Progenitor cell of endocrine pancreas (in vitro differentiated cells): ENCODE measurements at places on chromosomes 4 and X.

- peak overlapping the region; percentile 92 for H3K27ac ChIP-seq
- peaks cover 35% of the 10 kb centered on the region for H3K4me1 ChIP-seq
- H3K27me3 ChIP-seq, result no peaks in the 10 kb centered on the region
- H3K36me3 ChIP-seq, result peaks cover 6% of the 10 kb centered on the region
- DNase-seq, result no peak
Observed at GRCh38 chrX:40734971-40735324, 394 bp downstream of the MED14 start.

DNA sequence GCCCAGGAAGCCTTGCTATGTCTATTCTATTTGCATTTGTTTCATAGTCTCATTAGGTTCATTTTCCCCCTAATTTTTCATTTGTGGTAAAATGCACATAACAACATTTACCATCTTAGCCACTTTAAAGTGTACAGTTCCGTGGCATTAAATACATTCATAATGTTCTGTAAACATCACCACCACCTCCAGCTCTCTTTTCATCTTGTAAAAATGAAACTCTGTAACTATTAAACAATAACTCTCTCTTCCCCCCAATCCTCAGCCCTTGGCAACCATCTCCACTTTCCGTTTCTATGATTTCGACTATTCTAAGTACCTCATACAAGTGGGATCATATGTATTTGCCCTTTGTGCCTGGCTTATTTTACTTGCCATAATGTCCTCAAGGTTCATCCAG is 19.9 kb downstream of the ARHGEF38 start:
- H3K27me3 ChIP-seq, result no peaks in the 10 kb centered on the region
- DNase-seq, result no peak
- no peaks in the 10 kb centered on the region for H3K36me3 ChIP-seq
- no peak overlapping the region for H3K27ac ChIP-seq
- peaks cover 2% of the 10 kb centered on the region for H3K4me1 ChIP-seq

GRCh38 chr4:184355111-184355604 is 119.2 kb downstream of the IRF2 start:
- H3K27ac ChIP-seq, result no peak overlapping the region
- no peak for DNase-seq
- no peaks in the 10 kb centered on the region for H3K36me3 ChIP-seq
- no peaks in the 10 kb centered on the region for H3K27me3 ChIP-seq

DNA sequence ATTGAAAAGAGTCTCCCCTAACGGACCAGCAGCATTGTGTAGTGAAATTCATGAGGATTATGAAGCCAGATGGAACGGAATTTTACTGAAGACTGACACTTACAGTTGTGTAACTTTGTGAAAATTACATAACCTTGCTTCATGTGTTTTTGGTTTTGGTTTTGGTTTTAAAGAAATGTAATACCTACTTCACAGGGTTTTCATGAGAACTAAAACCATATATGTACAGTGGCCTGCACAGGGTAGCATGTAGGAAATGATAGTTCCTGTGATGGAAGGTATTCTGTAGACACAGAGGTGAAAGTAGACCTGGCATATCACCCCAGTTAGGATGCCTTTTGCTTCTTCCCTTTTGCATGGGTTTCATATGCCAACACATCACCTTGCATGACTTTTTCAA is 247.0 kb downstream of the BANK1 start:
- no peaks in the 10 kb centered on the region for H3K27me3 ChIP-seq
- H3K27ac ChIP-seq, result no peak overlapping the region
- no peaks in the 10 kb centered on the region for H3K36me3 ChIP-seq

- no peaks in the 10 kb centered on the region for H3K27me3 ChIP-seq
- H3K36me3 ChIP-seq, result peaks cover 2% of the 10 kb centered on the region
- no peak overlapping the region for H3K27ac ChIP-seq
Observed at GRCh38 chr4:39947963-39948362, 29.7 kb downstream of the PDS5A start.

- no peak for DNase-seq
- H3K36me3 ChIP-seq, result peaks cover 1% of the 10 kb centered on the region
- peaks cover 2% of the 10 kb centered on the region for H3K4me1 ChIP-seq
- H3K27ac ChIP-seq, result no peak overlapping the region
- H3K27me3 ChIP-seq, result no peaks in the 10 kb centered on the region
Observed at GRCh38 chr4:4689694-4690440, 148.0 kb upstream of the STX18 start.

GRCh38 chrX:19647731-19648588 is 132.7 kb upstream of the MAP3K15 start:
- H3K4me1 ChIP-seq, result peaks cover 10% of the 10 kb centered on the region
- DNase-seq, result no peak
- H3K4me3 ChIP-seq, result no peak overlapping the region
- H3K36me3 ChIP-seq, result no peaks in the 10 kb centered on the region
- no peak overlapping the region for H3K27ac ChIP-seq

DNA sequence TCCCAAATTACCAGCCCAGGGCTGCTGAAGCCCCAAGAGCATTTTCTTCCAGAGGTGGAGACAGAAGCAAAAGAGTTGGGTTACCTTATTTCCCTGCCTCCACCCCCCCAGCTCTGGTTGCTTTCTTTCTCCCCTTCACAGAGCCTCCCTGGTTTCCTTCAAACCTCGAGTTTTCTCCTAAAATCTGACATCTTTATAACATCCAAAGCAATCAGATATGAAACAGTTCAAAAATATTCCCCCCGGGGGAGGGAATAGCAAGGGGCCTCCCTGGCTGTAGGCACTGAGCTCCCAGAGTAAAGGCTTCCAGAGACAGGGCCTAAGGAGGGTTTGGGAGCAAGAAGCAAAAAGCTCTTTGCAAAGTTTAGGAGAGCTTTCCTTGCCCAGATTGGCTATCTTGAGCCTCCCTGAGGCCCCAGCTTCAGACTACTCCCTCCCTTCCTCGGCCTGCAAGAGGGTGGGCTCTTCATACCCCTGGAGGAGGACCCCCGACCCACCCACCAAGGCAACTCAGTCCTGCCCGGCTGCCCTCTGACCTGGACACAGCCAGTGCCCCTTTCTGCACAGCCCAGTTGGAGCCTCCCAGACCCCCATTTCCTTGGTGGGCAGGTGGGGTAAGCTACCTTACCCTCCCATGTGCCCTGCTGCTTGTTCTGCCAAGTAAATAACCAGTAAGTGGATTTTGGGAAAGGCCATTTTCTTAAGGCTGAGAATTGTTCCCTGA is 7.6 kb downstream of the MAMLD1 start:
- no peak overlapping the region for H3K4me3 ChIP-seq
- no peak for DNase-seq
- peaks cover 2% of the 10 kb centered on the region for H3K36me3 ChIP-seq

GRCh38 chrX:106588801-106589200 is 23.0 kb upstream of the RADX start:
- H3K36me3 ChIP-seq, result no peaks in the 10 kb centered on the region
- no peak for DNase-seq
- no peaks in the 10 kb centered on the region for H3K4me1 ChIP-seq

- H3K27ac ChIP-seq, result no peak overlapping the region
- H3K36me3 ChIP-seq, result no peaks in the 10 kb centered on the region
- no peaks in the 10 kb centered on the region for H3K27me3 ChIP-seq
- H3K4me3 ChIP-seq, result no peak overlapping the region
Observed at GRCh38 chrX:13256603-13257002, 63.2 kb downstream of the ATXN3L start.

- H3K4me1 ChIP-seq, result peaks cover 1% of the 10 kb centered on the region
- H3K27me3 ChIP-seq, result no peaks in the 10 kb centered on the region
- H3K36me3 ChIP-seq, result peaks cover 2% of the 10 kb centered on the region
- DNase-seq, result no peak
Observed at GRCh38 chr4:150771382-150771781, 189.4 kb downstream of the MAB21L2 start.

DNA sequence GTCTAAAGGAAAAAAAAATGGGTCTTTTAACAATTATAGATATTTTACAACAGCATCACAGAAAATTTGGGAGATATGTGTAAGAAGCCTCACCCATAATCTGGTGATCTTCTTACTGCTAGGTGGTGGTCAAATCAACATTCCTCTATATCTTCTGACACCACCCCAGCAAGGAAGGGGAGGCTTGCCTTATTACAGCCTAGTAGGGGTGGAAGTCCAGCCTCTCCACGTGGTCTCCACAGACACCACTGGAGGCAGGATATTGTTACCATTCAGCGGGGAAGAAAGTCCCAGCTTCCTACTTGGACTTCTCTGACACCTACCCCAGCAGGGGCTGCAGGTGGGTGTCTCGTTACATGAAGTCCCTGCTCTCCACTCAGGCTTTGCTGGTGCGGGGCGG is 28.7 kb downstream of the PRPS1 start:
- H3K4me1 ChIP-seq, result no peaks in the 10 kb centered on the region
- H3K27ac ChIP-seq, result no peak overlapping the region
- peaks cover 4% of the 10 kb centered on the region for H3K27me3 ChIP-seq
- no peak for DNase-seq
- H3K36me3 ChIP-seq, result peaks cover 2% of the 10 kb centered on the region

DNA sequence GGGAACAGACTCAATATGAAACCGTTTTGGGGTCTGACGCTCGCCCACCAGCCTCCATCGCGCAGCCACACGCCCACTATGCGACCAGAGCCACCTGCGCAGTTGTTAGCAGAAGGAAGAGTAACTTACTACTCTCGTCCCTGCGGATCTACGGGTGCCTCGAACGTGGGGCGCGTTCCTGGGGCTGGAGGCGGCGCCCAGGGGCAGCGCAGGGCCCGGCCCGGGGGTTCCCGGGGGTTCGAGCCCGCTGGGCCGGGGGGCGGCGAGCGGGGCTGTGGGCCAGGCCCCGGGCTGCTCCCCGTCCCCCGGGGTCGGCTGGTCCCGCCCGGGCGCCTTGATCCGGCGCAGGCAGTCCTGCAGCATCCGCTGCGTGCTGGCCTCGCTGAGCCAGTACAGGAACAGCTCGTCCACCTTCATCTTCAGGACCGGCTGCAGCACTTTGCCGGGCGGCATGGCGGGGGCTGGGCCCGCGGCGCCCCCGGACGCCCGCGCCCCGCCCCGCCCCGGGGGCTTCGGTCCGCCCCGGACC is 404 bp downstream of the PPP2R3B start:
- H3K36me3 ChIP-seq, result no peaks in the 10 kb centered on the region
- H3K4me3 ChIP-seq, result peak overlapping the region; percentile 63
- peaks cover 2% of the 10 kb centered on the region for H3K4me1 ChIP-seq
- H3K27me3 ChIP-seq, result no peaks in the 10 kb centered on the region
- no peak overlapping the region for H3K27ac ChIP-seq
- DNase-seq, result no peak

- H3K27ac ChIP-seq, result no peak overlapping the region
- no peak for DNase-seq
- peaks cover 1% of the 10 kb centered on the region for H3K36me3 ChIP-seq
- no peak overlapping the region for H3K4me3 ChIP-seq
Observed at GRCh38 chr4:98518559-98519267, 139.7 kb downstream of the TSPAN5 start.

- peaks cover 85% of the 10 kb centered on the region for H3K27me3 ChIP-seq
- peak within 1 kb of the TSS; percentile 77 for H3K4me3 ChIP-seq
- peaks cover 14% of the 10 kb centered on the region for H3K4me1 ChIP-seq
- no peak within 1 kb of the TSS for H3K27ac ChIP-seq
Observed at GRCh38 chr4:2417765-2418649, at the start of gene ZFYVE28. Gene ZFYVE28, minus strand, starts transcription at chr4:2418645. Its CDS starts 322 bp downstream, at chr4:2418323.

DNA sequence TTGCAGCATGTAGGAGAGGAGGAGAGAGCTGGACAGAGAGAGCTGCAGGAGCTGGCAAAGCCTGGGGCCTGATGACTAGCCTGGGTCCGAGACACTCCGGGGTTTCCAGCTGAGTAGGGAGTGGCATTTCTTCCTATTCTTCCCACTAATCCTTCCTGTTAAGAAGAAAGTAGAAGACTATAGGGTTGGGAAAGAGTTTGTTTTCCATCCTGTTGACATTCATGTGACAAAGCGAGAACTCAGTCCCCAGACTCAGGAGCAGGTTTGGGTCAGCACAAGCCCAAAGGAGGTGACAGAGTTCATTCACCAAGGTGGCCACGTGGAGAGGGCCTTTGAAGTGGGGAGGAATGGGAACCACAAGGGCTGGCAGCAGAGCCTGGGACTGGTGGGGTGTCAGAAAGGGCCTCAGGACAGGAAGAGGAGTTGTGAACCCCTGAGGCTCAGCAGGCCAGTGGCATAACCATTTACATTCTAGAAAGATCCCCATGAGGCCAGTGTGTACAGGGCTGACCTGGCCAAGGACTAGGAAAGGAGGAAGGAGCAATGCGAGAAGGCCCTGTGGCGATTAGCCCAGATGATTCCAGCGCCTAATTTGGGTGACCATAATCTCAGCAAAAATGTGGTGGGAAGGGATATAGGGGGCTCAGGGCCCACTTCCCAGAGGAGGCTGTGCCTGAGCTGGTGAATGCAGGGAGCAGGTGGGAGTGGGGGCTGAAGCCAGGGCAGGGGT is 3.3 kb upstream of the HAUS3 start:
- peaks cover 9% of the 10 kb centered on the region for H3K4me1 ChIP-seq
- no peaks in the 10 kb centered on the region for H3K36me3 ChIP-seq
- peak overlapping the region; percentile 74 for H3K27ac ChIP-seq
- H3K4me3 ChIP-seq, result no peak overlapping the region
- no peak for DNase-seq

DNA sequence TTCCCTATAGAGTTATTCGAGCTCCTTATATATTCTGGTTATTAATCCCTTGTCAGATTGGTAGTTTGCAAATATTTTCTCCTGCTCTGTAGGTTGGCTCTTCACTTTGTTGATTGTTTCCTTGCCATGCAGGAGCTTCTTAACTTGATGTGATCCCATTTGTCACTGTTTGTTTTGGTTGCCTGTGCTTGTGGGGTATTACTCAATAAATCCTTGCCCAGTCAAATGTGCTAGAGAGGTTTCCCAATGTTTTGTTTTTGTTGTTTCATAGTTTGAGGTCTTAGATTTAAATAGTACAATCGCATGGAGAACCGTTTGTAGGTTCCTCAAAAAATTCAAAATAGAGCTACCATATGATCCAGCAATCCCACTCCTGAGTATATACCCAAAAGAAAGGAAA is 2.3 kb upstream of the SYTL5 start:
- H3K27me3 ChIP-seq, result no peaks in the 10 kb centered on the region
- DNase-seq, result no peak
- H3K4me1 ChIP-seq, result peaks cover 22% of the 10 kb centered on the region
- H3K36me3 ChIP-seq, result peaks cover 16% of the 10 kb centered on the region

- H3K27me3 ChIP-seq, result no peaks in the 10 kb centered on the region
- DNase-seq, result no peak
- peaks cover 7% of the 10 kb centered on the region for H3K4me1 ChIP-seq
- H3K27ac ChIP-seq, result no peak overlapping the region
- H3K4me3 ChIP-seq, result no peak overlapping the region
- H3K36me3 ChIP-seq, result no peaks in the 10 kb centered on the region
Observed at GRCh38 chr4:141768954-141769353, 132.6 kb downstream of the IL15 start.

DNA sequence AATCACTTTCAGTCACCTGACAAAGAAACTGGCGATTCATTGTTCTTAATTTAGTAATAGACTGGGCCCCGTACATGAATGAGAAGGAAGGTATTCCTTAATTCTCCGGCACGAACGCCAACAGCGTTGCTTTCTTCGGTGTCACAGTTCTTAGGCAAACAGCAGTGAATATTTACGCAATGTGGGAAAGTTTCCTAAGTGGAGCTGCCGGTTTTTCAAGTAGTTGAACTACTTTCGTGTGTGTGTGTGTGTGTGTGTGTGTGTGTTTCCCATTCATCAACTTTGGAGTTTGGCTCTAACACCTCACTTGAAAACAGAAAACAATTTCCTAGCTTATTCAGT is 651 bp downstream of the NXT2 start:
- H3K36me3 ChIP-seq, result no peaks in the 10 kb centered on the region
- H3K27ac ChIP-seq, result peak overlapping the region; percentile 100
- H3K4me1 ChIP-seq, result peaks cover 7% of the 10 kb centered on the region
- peak; percentile 51 for DNase-seq
- H3K27me3 ChIP-seq, result peaks cover 24% of the 10 kb centered on the region
- peak overlapping the region; percentile 92 for H3K4me3 ChIP-seq

GRCh38 chr4:82357640-82358039 is 16.2 kb downstream of the HNRNPD start:
- H3K4me1 ChIP-seq, result peaks cover 16% of the 10 kb centered on the region
- no peak overlapping the region for H3K4me3 ChIP-seq
- no peak overlapping the region for H3K27ac ChIP-seq
- DNase-seq, result no peak
